ENCODE measurements at places on chromosomes 5 and 9. TPM values are rescaled to one million over a fixed set of nuclear protein-coding genes. Genes with fewer than 3 reads are reported as not detected.
A peak's percentile ranks its signal among the peaks of the same experiment; 100 is the strongest.

Gene OR1Q1
- not detected for total RNA-seq

DNA sequence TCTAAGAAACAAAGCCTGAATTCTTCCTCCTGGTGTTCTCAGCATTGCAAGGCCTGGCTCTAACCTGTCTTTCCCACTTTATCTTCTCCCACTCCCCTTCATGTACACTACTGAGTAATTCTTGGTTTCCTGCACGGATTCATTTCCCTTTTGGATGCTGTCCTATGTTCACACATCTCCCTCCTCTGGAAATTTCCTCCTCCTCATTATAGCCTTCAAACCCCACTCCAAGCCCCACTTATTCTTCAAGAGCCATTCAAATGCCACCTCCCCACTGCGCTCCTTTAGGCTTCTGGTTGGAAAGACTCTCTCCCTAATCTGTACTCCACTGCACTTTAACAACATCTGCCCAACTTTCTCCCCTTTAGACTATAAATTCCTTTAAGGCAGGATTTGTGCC is 28.2 kb upstream of the C5orf63 start:
- H3K4me3 ChIP-seq: no peak overlapping the region
- no peaks in the 10 kb centered on the region for H3K4me1 ChIP-seq
- H3K27ac ChIP-seq: no peak overlapping the region
- H3K27me3 ChIP-seq: peaks cover 3% of the 10 kb centered on the region

DNA sequence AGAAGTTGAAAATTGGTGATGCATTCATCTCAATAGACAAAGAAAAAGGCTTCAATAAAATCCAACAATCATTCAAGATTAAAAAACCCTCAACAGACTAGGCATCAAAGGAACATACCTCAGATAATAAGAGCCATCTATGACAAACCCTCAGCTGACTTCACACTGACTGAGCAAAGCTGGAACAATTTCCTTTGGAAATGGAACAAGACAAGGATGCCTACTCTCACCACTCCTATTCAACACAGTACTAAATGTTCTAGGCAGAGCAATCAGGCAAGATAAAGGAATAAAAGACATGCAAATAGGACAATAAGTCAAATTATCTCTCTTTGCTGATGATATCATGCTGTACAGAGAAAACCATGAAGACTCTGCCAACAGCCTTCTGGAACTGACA is 1188.1 kb downstream of the DTWD2 start:
- H3K27me3 ChIP-seq: no peaks in the 10 kb centered on the region
- no peaks in the 10 kb centered on the region for H3K4me1 ChIP-seq
- no peaks in the 10 kb centered on the region for H3K36me3 ChIP-seq
- no peak for DNase-seq
- no peak overlapping the region for H3K4me3 ChIP-seq
- no peak overlapping the region for H3K27ac ChIP-seq

GRCh38 chr5:142325725-142326479 is 1.1 kb upstream of the SPRY4 start:
- DNase-seq: peak; percentile 66
- H3K27me3 ChIP-seq: peaks cover 49% of the 10 kb centered on the region
- H3K27ac ChIP-seq: peak overlapping the region; percentile 80
- peaks cover 1% of the 10 kb centered on the region for H3K36me3 ChIP-seq
- peak overlapping the region; percentile 89 for H3K4me3 ChIP-seq

GRCh38 chr5:10106806-10107205 is 142.9 kb downstream of the ATPSCKMT start:
- no peaks in the 10 kb centered on the region for H3K27me3 ChIP-seq
- no peaks in the 10 kb centered on the region for H3K4me1 ChIP-seq

- H3K4me1 ChIP-seq: peaks cover 23% of the 10 kb centered on the region
- H3K36me3 ChIP-seq: peaks cover 6% of the 10 kb centered on the region
- H3K27ac ChIP-seq: no peak overlapping the region
- DNase-seq: no peak
These were observed 55.1 kb downstream of the PTCH1 start for GRCh38 chr9:95461448-95462248.

DNA sequence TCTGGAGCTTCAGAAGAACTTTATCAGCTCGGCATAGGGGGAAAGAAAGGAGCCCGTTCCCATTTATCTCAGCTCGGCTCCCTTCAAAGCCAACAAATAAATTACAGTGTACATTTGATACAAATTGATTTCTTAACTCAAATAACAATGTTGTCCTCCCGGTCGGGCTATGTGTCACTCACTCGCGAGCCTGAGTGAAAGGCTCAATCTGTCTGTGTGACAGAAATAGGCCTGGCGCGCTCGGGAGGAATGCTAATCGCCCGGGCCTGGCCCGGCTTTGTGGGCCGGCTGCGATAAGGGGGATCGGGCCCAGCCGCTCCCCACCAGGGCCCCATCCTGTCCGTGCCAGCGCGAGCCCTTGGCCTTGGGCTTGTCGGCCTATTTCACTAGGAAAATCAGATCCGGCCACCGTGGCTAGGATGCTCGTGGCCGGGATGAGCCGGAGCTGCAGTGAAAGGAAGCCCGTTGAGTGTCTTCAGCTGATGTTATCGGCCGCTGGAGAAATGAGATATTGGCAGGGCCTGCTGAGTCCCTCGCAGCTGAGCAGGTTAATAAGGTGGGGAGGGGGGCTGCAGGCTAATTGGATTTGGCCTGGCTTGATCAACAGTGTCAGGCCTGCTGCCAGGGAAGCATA is 258.7 kb downstream of the IRX1 start:
- no peaks in the 10 kb centered on the region for H3K36me3 ChIP-seq
- no peak overlapping the region for H3K4me3 ChIP-seq
- no peaks in the 10 kb centered on the region for H3K4me1 ChIP-seq

Gene CKMT2
- total RNA-seq: not detected

GRCh38 chr5:2751592-2752021 is at the start of gene IRX2:
Gene IRX2 (minus strand): TSS chr5:2751677. CDS start chr5:2751413, 264 bp downstream.
- peak; percentile 38 for DNase-seq
- peak within 1 kb of the TSS; percentile 15 for H3K4me3 ChIP-seq

Gene FOXD4L5
- not detected for total RNA-seq

Gene CFAP90
- total RNA-seq: not detected

Gene PRDM9
- not detected for total RNA-seq

Gene OR1L6
- total RNA-seq: not detected

Gene RAD50
- 39.5 TPM for total RNA-seq

DNA sequence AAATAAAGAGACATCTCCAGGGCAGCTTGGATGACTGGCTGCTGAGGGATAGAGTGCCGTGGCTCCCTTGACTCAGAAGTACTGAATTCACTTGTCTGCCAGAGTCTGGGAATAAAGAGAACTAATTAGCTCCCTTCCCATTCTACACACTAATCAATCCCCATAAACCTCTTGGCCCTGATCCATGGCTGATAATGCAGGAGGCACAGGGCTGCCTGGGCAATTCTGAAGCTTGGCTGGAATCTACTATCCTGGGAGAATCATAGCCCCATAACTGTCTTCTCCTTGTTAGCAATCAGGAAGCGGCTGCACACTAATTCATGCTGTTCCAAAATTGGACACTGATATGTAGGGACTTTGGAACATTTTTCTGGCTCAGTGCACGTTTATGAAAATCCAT is 197.7 kb downstream of the PTTG1 start:
- H3K4me3 ChIP-seq: no peak overlapping the region
- H3K4me1 ChIP-seq: no peaks in the 10 kb centered on the region
- no peak overlapping the region for H3K27ac ChIP-seq

DNA sequence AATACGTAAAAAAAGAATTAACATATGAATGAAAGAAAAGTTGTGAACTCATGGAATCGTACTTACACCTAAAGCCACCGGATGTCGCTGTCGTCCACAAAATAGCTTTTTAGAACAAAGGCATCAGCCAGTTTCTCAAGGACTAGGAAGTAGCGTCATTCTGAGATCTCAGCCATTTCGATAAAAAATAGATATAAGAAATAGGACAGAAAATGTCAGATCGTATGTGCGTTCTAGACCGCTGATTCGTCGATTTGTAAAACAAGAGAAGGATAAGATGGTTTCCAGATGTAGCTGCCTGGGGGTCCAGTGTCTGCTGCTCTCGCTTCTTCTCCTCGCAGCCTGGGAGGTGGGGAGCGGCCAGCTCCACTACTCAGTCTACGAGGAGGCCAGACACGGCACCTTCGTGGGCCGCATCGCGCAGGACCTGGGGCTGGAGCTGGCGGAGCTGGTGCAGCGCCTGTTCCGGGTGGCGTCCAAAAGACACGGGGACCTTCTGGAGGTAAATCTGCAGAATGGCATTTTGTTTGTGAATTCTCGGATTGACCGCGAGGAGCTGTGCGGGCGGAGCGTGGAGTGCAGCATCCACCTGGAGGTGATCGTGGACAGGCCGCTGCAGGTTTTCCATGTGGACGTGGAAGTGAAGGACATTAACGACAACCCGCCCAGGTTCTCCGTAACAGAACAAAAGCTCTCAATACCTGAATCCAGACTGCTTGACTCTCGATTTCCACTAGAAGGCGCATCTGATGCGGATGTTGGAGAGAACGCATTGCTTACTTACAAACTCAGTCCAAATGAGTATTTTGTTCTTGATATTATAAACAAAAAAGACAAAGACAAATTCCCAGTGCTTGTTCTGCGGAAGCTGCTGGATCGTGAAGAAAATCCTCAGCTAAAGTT is at the start of gene PCDHA10:
PCDHA10 (plus strand) TSS at position 126 of the 903 bp plus-strand sequence; CDS start at position 278, 152 bp downstream.
- H3K4me3 ChIP-seq: no peak within 1 kb of the TSS
- no peaks in the 10 kb centered on the region for H3K36me3 ChIP-seq
- no peaks in the 10 kb centered on the region for H3K4me1 ChIP-seq
- no peaks in the 10 kb centered on the region for H3K27me3 ChIP-seq
- peak; percentile 50 for DNase-seq
- H3K27ac ChIP-seq: no peak within 1 kb of the TSS

DNA sequence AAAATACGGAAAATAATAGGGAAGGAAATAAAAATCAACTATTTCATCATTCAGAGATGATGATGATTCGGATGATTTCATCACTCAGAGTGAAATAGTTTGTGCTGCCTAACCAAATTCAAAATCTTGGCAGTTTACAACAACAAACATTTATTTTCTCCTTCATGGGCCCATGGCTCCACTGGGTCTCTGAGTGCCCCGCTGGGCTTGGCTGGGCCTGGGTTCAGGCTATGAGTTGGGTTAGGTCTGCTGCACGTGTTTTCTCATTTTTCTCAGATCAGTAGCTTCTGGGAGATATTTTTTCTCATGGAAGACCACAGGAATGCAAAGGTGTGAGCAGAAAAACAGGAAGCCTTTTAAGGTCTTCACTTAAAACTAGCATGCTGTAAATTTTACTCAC is 24.0 kb upstream of the F2RL1 start:
- H3K4me3 ChIP-seq: no peak overlapping the region
- H3K27ac ChIP-seq: no peak overlapping the region
- no peak for DNase-seq
- H3K27me3 ChIP-seq: no peaks in the 10 kb centered on the region
- no peaks in the 10 kb centered on the region for H3K36me3 ChIP-seq
- H3K4me1 ChIP-seq: peaks cover 15% of the 10 kb centered on the region

- no peak overlapping the region for H3K4me3 ChIP-seq
- DNase-seq: no peak
- H3K36me3 ChIP-seq: no peaks in the 10 kb centered on the region
- H3K27ac ChIP-seq: no peak overlapping the region
- H3K4me1 ChIP-seq: no peaks in the 10 kb centered on the region
These were observed 201.7 kb downstream of the PRELID2 start for GRCh38 chr5:145633474-145633873.

- H3K27ac ChIP-seq: no peak overlapping the region
- H3K4me3 ChIP-seq: no peak overlapping the region
- no peak for DNase-seq
- no peaks in the 10 kb centered on the region for H3K4me1 ChIP-seq
These were observed 24.9 kb upstream of the UNC5A start for GRCh38 chr5:176785184-176786145.

DNA sequence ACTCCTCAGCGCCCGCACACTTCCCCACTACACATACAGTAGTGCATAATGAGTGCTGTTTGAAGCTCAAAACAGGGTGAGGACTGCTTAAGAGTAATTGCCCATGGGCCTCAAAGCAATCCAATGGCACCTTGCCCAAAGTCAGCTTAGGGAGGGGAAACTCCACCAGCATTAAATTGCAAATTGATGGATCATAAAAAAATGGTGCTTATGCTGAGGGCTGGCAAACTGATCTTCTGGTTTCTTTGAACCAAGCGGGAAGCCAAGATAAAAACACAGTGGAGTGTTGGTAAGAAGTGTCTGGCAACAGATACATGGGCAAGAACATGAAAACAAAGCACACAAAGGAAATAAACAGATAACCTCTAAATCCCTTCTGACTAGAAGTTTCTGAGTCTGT is 28.0 kb downstream of the TLE1 start:
- no peak overlapping the region for H3K27ac ChIP-seq
- no peaks in the 10 kb centered on the region for H3K36me3 ChIP-seq
- H3K4me3 ChIP-seq: no peak overlapping the region

DNA sequence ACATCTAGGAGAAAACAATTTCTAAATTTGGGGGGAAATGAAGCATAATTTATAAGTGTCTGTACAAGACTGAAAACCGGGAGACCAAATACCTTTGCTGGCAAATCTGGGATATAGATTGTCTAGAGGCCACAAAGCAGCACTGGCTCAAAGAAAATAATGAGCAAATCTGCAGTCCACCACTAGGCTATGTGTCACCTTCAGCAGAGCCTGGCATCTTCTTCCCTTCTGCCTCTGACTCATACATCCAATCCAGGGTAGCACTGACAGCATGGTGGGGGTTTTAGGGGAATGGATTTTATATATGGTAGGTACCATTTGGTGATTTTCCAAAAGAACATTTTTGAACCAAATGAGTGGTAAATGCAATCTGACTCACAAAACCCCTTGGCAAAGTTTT is 12.8 kb downstream of the FAM81B start:
- H3K4me1 ChIP-seq: no peaks in the 10 kb centered on the region
- DNase-seq: no peak
- no peak overlapping the region for H3K4me3 ChIP-seq
- H3K27ac ChIP-seq: no peak overlapping the region
- no peaks in the 10 kb centered on the region for H3K36me3 ChIP-seq

DNA sequence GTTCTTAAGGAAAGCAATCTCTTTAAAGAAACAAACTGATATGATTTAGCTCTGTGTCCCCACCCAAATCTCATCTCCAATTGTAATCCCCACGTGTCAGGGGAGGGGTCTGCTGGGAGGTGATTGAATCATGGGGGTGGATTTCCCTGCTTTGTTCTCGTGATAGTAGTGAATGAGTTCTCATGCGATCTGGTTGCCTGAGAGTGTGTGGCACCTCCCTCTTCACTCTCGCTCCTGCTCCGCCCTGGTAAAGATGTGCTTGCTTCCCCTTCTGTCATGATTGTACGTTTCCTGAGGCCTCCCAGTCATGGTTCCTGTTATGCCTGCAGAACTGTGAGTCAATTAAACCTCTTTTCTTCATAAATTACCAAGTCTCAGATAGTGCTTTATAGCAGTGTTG is 412.7 kb upstream of the SMC2 start:
- no peaks in the 10 kb centered on the region for H3K36me3 ChIP-seq
- no peaks in the 10 kb centered on the region for H3K27me3 ChIP-seq
- DNase-seq: no peak
- no peak overlapping the region for H3K27ac ChIP-seq
- H3K4me3 ChIP-seq: no peak overlapping the region

DNA sequence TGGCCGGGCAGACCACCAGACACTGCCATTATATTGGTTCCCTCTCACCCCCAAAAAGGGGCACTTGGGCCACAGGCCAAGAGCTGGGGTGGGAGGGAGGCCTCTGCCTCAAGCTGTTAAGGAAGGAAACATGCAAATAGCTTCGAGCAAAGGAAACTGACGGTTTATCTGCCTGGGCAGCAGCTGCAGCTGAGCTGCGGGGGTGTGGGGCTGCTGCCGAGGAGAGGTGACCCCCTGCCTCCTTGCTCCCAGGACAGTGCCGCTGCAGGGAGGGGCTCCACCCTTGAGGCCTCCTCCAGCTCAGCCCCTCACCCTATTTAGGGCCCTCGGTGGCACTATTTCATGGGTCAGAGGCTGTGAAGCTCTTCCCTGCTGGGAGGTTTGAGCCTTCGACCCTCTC is 789 bp downstream of the DOK3 start:
- no peak overlapping the region for H3K4me3 ChIP-seq
- no peak for DNase-seq
- no peaks in the 10 kb centered on the region for H3K27me3 ChIP-seq
- H3K4me1 ChIP-seq: peaks cover 5% of the 10 kb centered on the region
